ENCODE measurements at places on chromosomes 6 and 20.

GRCh38 chr6:6556161-6556737 lies 32.3 kb upstream of the LY86 start:
- no peak for DNase-seq

- DNase-seq, result no peak
These were observed 396.0 kb upstream of the BTBD3 start for GRCh38 chr20:11521476-11522365.

GRCh38 chr6:47132724-47133123 lies 90.6 kb upstream of the ADGRF1 start:
- DNase-seq, result no peak

DNA sequence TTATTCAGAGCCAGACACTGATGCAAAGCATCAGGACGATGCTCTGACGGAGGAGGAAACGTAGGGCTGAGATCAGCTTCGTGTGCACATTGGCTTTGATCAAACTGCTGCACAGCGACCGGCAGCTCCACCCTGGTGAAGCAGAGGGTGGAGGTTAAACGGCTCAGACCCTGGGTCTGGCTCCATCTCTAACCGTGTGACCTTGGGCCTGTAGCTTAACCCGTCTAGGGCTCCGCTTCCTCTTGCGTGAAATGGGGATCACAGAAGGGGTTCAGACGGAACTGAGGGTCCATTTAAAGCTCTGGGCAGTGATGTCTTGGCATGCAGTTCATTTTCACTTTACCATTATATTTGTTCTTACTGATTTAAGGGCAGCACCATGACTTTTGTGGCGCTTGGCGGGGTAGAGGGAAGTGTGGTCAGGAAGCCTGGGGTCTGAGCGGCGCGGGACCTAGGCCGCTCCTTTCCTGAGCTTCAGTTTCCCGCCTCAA lies 644 bp downstream of the RBL1 start:
- DNase-seq, result peak; percentile 20

GRCh38 chr20:62445553-62446340 lies 18.4 kb upstream of the RBBP8NL start:
- DNase-seq, result no peak

DNA sequence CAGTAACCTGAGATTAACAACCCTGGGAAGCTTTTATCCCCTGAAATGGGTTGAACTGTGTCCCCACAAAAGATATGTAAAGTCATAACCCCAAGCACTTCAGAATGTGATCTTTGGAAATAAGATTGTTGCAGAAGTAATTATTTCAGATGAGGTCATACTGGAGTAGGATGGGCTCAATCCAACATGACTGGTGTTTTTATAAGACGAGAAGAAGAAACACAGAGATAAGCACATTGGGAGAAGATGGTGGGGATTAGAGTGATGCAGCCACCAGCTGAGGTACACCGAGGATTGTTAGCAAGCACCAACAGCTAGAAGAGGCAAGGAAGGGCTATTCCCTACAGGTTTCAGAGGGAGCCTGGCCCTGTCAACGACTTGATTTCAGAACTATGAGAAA lies 12.5 kb upstream of the RNF217 start:
- DNase-seq, result no peak

DNA sequence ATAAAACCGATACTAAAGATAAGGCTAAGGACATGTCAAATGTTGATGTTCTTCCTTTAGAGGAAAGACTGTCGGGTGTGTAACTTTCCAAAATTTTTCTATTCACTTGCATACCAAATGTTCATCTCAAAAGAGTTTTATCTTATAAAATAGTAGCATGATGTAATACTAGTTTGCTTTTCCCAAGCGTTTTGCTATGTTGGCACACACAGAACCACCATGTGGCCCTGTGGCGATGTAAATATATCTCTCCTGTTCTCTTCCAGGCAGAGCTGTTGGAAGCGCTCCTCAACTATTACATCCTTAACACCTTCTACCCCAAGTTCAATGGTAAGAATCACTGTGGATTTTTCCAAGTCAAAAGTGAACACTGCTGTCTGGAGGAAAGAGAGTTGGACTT lies 26.5 kb downstream of the LBP start:
- DNase-seq, result no peak

- DNase-seq, result no peak
These were observed 69.2 kb downstream of the MYO6 start for GRCh38 chr6:75818098-75818855.

DNA sequence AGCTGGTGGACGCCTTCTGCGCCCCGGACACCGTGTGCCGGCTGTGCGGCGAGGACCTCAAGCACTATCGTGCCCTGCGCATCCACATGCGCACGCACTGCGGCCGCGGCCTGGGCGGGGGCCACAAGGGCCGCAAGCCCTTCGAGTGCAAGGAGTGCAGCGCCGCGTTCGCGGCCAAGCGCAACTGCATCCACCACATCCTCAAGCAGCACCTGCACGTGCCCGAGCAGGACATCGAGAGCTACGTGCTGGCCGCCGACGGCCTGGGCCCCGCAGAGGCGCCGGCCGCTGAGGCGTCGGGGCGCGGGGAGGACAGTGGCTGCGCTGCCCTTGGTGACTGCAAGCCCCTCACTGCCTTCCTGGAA lies 82.7 kb downstream of the SSR1 start:
- DNase-seq, result no peak

DNA sequence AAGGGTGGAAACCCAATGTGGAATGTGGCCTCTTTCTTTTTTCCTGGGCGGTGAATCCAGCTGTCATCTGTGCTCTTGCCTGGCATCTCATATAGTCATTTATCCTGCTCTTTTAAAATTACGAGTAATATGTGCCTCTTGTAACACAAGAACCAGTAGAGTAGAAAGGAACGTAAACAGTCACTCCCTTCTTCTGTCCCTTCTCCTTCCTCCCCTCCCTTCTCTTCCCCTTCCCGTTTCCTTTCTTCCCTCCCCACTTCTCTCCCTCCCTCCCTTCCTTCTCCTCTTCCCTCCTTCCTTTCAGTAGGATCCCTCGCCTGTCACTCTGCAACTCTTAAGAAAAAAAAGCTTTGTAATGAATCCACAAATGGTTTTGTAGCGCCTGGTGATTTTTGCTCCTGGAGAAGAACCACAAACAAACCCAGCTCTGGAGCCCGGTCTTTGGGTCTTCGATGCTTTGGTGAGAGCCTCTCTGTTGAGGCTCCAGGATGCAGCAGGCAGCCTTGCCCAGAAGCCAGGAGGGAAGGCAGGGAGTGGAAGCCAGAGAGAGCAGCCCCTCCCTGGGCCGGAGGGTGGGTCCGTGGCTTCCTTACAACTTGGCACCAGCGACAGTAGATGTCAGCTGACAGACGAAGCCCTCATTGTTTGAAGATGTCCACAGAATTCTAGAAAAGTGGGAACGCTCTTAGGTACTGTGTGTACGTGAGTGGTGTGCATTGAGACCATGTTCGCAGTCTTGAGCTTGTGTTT lies 15.0 kb downstream of the DUSP22 start:
- no peak for DNase-seq

GRCh38 chr6:137202078-137202477 lies 17.1 kb downstream of the IFNGR1 start:
- DNase-seq, result no peak

- no peak for DNase-seq
These were observed 101.0 kb downstream of the ARHGAP18 start for GRCh38 chr6:129608886-129609537.

DNA sequence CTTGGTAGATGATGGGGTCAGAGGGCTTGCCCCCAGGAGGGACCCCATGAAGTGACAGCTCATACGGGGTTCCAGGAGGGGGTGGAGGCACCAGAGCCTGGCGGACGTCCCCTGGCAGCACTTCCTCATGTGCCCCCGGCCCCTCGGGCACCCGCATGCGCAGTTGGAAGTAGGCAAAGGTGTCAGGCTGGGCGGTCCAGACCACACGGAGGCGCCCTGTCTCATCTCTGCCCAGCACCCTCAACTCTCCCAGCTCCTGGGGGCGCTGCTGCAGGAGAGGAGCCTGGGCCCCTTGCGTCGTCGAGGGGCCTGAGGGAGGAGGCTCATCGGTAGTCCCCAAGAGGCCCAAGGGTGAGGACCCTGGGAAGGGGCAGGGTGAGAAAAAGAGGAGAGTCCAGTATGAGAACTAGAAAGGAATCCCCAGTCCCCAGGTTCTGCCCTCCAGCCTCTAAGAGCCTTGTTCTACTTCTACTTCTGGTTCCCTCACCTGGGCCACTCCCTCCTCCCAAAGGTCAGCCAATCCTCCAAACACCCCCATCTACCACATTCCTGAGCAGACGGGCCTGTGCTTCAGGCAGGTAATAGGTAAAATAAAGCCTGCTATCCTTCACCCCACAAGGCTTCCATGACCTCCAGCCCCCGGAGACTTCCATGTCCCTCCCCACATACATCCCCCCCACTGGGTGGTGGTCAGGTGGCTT lies 23.2 kb downstream of the TNXB start:
- DNase-seq, result no peak

- no peak for DNase-seq
These were observed 480.2 kb upstream of the SPTLC3 start for GRCh38 chr20:12528591-12529041.

- no peak for DNase-seq
These were observed 40.3 kb downstream of the FYN start for GRCh38 chr6:111832833-111833418.

DNA sequence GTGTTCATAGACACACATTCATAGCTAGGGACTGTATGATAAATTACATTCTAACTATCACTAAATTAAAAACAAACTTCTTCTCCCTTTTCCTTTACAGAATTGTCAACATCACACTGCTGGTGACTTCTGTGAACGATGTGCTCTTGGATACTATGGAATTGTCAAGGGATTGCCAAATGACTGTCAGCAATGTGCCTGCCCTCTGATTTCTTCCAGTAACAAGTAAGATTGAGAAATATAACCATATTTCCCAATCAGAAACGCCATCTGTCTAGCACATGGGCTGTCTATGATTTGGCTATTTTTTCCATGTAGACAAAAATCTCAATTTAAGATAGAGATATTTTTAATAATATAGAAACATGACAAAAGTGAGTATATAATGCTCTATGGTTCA lies 367.7 kb downstream of the ARHGAP18 start:
- DNase-seq, result no peak

DNA sequence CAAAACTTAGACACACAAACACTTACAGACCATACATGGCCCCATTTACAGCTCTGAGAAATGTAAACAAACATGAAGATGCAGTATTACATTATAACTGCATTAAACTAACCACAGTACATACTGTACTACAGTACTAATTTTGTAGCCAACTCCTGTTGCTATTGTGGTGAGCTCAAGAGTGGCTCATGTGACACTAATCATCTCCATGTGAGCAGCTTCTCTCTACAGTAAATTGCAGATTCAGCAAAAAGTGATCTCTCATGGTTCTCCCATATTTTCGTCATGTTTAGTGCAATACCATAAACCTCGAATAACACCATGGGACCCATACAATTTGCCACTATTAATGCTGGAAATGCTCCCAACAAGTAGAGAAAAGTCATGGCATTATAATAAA lies 860.4 kb downstream of the EPHA7 start:
- DNase-seq, result no peak

- DNase-seq, result no peak
These were observed 159.4 kb upstream of the CITED2 start for GRCh38 chr6:139533573-139534471.

DNA sequence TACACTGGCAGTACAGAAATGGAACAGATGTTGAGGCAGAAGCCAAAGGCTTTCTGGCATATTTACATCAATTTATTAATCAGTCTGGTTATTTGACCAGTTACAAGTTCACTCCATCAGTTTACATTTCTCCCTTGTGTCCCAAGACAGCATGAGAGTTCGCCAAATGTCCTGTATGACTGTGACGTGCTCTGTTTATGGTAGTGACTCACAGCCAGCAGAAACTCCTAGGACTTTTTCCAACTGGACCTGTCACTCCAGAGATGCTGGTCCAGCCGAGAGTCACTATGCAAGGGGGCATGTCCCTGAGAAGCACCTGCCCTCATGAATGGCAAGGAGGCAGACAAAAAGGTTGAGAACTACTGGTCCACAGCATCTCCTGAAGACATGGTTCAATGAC lies 160.0 kb downstream of the LRFN2 start:
- no peak for DNase-seq

GRCh38 chr20:1657556-1658334 lies at the start of gene SIRPG:
TSS of gene SIRPG (minus strand) at chr20:1657779. CDS start at chr20:1657714, 65 bp downstream.
- DNase-seq, result no peak

DNA sequence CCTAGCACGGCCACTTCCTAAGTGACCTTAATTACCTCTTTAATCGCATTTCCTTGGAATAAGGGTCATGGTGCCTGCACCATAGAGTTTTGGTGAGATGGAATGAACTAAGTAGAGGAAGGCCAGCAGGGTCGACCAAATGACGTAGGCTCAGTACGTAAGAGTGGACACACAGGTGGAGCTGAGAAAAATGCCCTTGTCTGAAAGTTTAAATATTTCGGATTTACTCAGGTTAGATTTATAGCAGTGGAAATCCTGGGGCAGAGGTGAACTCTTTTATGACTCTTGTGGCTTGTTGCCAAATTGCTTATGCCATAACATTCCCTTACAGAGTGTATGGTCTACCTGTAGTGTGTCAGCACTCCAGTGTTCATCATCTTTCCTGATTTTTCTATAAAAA lies 23.6 kb upstream of the BTBD3 start:
- peak; percentile 28 for DNase-seq

DNA sequence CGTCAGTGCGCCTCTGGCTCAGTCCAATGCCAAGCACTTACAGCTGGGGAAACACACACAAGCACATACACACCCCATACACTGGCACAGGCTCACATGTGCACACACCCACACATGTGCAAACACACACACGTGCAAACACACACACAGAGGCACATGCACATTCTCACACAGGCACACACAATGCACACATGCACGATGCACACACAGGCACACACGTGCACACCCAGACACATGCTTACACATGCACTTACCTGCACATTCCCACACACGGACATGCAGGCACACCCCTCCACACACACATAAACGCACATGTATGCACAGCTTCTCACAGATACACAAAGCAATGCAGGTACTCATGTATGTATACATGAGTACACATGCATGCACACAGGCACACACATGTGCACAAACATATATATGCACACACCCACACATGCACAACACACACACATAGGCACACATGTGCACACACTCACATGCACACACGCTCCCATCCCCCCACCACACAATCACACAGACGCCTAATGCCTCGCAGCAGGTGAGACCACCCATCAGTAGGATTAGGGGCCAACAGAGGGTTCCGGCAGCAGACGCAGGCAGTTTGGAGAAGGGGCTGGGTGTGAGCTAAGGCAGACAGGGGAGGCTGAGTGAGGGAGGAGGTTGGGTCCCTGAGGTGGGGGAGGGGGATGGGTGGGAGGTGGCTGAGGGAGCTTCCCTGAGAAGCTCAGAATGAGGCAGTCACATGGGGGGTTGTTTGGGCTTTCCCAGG lies 71.2 kb upstream of the SLCO4A1 start:
- no peak for DNase-seq

DNA sequence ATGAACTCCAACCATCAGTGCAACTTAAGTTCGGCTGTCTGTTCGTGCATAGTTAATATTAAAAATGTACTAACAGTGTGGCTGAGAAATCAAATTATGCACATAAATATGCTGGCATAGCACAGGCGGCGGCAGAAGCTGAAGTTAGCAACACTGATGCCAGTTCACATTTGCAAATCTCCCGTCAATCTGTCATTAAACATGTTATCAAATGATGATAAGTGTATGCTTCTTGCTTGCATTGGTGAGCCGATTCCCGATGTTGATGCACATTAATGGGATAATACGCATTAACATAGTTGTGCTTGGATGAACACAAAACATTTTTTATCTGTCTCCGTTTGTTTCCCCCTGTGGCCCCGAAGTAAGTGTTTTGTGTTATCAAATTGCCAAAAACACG lies 309.4 kb downstream of the ZNF217 start:
- no peak for DNase-seq
